Fibroblast of skin of scalp (primary cell): ENCODE measurements at places on chromosomes 3 and 15.

- no peak for DNase-seq
Observed at GRCh38 chr3:170033489-170033888, 4.3 kb upstream of the GPR160 start.

DNA sequence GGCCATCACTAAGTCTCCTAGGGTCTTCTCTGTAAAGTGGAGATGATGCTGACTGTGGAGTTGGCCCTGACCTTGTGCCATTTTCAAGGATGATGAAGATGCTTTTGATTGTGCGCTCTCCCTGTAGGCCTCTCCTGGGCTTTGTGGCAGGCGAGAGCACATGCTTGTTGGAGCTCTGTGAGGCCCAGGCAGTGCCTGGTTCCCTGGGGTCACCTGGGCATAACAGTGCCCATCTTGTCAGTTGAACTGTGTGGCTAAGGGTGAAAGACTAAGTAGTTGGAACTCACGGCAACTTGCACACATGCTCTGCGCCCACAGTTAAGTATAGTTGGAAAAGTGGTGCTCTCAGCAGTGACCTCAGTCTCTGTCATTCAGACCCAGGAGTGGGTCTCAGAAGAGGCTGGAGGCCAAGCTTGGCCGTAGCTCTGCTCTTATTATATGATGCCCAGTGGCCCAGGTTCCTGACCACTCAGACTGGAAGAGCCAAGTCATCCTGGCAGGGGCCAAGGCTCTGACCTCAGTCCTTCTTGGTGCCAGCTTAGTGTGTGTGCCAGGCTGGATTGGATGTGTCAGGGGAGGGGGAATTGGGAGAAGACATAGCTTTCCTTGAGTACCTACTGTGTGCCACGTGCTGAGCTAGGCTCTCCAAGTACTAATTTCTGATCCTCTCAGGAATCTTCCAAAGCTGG lies 154.6 kb downstream of the EEFSEC start:
- no peak for DNase-seq

DNA sequence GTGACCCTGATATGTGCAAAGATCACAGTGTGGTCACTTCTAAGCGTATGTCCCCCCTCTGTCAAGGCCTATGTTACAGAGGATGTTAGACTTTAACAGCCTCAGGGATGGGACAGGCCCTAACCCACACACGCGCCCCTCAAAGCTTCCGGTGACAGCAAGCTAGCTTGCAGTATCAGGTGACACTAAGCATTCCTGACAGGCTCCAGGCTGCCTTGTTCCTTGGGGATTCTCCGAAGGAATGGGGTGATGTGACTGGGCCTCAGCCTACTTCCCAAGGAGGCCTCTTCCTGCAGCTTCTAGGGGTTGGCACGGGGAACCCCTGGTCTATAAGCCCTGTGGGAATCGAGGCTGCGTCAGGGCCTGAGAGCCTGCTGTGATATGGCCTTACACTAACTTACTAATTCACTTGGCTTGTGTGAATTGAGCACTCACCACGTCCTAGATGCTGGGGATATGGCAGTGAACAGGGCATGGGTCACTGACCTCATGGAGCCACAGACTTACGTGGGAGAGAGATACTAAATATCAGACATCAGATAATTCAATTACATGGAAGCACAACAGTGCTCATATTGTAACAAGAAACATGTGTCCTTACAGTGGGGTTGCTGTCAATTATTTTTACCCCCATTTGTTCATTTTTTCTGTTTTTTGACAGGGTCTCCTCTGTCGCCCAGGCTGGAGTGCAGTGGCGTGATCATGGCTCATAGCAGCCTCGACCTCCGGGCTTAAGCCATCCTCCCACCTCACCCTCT lies 11.4 kb upstream of the SPTBN5 start:
- DNase-seq, result no peak

DNA sequence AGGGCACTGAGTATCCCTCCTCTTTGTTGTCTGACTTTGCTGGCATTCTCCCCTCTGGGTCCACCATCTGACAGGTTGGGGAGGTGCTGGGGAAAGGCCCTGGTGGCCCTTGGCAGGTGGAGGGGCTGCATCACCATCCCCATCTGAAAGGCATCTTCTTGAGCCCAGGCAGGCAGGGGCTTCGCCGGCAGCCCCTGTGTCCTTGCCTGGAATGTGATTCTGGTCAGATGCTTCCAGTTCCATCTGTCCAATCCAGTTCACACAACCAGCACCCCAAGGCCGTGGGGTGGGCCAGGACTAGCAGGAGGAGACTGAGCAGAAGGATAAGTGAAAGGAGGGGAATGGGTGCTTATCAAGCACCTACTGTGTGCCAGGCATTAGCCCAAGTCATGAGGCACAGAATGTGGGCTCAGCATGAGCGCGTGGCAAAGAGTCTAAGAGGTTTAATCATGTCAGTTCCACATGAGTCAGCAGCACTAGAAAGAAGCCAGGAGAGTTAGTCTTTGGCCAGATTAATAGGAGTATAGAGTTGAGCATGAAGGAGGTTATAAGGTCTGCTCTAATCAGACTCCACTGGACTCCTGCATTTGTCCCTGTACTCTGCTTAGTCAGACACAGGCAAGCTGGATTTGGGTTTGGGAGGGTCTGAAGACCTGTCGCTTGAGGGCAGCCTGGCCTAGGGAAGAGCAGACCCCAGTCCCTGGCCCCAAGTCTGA lies 10.5 kb upstream of the TXNRD3 start:
- DNase-seq, result no peak

DNA sequence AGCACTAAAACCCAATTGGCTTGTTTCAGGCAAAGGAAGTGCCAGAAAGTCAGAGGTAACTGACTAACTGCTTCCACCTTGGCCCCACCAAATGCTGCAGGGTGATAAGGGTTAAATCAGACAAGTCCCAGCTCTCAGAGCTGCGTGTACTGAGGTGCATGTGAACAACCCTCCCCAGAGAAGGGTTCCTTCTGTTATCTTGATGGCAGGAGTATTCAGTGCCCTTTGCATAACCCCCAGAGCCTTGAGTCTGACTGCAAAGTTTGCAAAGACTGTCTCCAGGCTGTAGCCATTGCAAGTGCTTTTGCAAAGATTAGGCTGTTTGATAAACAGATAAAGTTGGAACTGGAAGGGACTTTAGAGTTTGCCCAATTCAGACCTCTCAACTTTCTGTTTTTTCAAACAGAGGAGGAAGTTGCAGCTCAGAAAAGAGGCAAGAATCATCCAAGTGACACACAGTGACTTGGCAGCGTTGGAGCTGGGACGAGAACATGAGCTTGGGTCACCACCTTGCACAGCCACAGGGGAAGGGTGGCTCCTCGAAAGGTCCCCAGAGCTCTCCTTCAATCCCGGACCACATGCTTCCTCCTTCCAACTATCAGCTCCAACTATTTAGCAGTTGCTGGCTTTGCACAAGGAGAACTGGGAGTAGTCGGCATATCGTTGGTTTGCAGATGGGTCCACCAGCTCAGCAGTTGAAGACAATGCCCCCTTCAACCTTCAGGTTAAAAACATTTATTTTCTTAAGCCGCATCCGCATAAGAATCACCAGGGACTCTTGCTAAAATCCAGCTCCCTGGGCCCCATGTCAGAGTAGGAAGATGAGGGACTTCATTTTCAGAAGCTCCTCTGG lies 224.8 kb upstream of the HES1 start:
- no peak for DNase-seq

GRCh38 chr3:129404130-129404529 lies 24.3 kb downstream of the EFCAB12 start:
- no peak for DNase-seq

DNA sequence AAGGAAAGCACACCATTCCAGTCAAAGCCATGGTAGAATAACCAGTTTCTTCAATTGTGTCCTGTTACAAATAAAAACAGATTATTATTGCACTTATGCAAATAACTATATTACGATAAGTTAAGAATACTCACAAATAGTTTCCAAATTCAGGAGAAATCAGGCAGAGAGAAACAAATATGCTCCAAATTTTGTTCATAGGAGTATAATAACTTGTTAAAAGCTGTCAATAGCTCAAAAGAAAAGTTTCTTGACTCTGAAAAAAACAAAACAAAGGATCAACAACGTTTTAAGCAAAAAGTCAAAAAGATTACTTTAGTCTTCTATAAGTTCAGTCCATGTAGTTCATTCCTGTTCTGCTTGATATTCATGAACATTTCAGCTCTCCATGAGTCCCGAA lies 59.7 kb upstream of the BDH1 start:
- no peak for DNase-seq

- no peak for DNase-seq
Observed at GRCh38 chr3:112132554-112132953, 494 bp downstream of the GCSAM start.

DNA sequence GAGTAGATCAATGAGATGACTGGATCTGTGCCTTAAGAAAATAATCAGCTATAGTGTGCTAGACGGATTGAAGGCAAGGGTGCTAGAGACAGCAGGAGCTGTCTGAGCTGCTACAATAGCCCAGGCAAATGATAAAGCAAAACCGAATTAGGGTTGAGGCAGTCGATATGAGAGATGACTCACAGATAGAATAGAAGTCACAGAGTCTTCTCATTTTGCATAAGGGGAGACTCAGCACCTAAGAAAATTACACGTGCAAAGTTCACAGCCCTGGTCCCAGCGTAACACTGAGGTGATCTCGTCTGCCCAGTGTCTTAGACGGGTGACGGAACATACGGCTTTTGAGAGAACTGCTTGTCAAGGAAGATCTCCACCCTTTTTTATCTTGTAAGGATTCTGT lies 11.6 kb downstream of the LPP start:
- no peak for DNase-seq

- no peak for DNase-seq
Observed at GRCh38 chr3:59566481-59566975, 516.7 kb upstream of the CFAP20DC start.

DNA sequence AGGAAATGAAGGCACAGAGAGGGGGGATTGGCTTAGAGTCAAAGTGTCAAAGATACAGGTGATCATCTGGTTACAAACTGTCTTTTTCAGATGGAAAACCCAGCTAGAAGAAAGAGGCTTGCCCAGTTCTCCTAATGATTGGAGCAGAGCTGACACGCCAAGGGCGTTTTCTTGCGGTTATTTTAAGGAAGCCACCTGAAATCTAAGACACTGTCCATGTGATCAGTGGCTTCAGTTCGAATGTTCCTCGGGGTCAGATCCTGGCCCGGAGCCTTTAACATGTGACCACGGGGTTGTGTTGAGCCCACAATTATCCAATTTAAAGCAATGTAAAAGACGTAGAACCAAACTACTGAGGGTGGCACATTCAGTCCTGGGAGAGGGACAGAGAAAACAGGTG lies 19.5 kb downstream of the FAM43A start:
- DNase-seq, result no peak

GRCh38 chr15:41562784-41563198 lies 3.8 kb downstream of the TYRO3 start:
- no peak for DNase-seq

DNA sequence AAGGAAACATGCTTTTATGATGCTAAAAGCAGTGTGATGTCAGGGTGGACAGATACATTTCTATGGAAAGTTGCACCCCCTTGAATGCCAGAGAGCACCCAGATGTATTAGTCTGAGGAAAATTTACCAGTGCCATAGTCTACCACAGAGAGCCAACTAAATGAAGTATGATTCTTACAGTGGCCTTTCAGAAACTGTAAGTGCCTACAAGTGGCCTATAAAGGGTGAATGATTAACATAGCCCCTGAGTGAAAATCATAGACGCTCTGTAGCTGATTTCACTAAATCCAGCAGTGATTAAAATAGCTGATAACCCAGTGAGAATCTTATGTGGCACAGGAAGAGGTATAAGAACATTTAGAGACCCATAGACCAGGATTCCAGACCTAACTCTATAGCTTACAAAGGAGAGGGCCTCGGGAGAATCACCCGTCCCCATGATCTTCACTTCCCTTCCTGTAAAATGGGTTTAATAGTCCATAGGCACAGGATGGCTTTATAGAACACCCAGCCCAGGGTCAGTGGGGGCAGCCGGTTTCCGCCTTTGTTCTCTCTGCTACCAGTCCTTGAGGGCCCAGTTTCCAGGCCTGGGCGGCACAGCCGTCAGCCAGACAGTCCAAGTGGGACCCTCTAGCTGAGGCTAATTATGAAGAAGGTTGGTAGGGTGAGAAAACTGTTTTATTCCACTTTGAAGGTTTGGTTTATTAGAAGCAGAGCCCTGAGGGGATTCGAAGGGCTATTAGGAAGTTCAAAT lies 35.5 kb upstream of the CACNA2D3 start:
- no peak for DNase-seq

DNA sequence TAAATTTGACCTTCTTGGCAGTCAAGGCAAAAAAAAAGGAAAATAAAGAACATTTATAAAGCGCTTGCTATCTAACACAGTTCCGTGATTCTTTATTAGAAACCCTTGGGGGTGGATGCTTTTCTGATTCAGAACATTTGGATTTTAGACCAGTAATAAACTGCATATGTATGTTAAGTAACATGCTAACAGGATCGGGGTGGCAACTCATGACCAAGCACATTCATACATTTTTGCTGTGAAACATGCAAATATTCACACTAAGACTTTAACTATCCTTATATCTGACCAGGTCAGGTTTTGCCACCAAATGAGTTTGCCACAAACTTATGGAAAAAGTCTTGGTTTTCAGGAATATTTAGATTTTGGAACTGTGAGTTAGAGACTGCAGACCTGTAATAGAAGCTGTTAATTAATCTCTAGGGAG lies 30.4 kb upstream of the KLF13 start:
- DNase-seq, result no peak

DNA sequence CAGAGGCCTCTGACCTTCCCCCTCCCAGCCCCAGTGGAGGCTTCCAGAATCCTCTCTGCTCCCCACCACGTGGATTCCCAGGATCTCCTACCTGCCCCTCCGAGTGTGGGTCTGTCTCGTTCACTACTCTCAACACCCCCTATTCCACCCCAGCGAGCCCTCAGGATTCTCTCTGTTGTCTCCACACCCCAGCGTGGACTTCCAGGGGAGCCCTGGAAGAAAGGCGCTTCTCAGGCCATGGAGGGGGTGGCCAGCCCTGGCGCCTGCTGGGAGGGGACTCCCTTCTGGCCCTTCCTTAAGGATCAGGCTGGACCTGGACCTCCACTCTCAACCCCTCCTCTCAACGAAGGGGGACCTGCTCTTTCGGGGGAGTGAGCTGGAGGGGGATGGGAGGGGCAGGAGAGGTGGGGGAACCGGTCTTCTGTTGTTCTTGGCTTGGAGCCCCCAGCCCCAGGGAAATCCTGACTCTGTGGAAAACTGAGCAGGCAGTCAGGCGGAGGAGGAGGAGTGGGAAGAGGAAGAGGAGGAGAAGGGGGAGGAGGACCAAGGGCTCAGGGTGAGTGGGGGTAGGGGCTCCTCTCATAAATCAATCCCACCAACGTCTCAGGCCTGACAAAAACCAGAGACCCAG lies 32.9 kb downstream of the EPHB3 start:
- DNase-seq, result no peak

DNA sequence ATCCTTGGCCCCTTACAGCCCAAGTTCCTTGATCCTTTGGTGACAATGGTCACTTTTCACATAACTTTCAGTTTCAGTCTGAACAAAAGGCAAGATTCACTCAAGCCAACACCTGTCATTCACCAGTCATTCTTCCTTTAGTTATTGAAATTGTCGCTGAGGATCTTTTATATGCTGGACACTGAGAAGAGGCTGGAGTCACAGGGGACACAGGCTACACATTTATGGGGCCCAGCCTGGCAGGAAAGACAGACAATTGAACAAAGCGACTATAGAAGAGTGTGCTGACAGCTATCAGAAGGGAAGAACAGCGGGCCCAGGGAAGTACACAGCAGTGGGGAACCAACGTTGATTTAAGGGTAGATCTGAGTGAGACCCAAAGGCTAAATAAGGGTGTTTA lies 69.8 kb upstream of the PROK2 start:
- DNase-seq, result no peak
